NCI-H1417 (cell line): ENCODE measurements at places on chromosomes 16 and 17.

GRCh38 chr17:29046473-29046839 is 3.5 kb downstream of the PIPOX start:
- DNase-seq: no peak

GRCh38 chr17:39224778-39225307 is 902 bp downstream of the STAC2 start:
- DNase-seq: peak; percentile 63

- DNase-seq: no peak
Measured at GRCh38 chr16:31429314-31429713, 1.2 kb upstream of the COX6A2 start.

DNA sequence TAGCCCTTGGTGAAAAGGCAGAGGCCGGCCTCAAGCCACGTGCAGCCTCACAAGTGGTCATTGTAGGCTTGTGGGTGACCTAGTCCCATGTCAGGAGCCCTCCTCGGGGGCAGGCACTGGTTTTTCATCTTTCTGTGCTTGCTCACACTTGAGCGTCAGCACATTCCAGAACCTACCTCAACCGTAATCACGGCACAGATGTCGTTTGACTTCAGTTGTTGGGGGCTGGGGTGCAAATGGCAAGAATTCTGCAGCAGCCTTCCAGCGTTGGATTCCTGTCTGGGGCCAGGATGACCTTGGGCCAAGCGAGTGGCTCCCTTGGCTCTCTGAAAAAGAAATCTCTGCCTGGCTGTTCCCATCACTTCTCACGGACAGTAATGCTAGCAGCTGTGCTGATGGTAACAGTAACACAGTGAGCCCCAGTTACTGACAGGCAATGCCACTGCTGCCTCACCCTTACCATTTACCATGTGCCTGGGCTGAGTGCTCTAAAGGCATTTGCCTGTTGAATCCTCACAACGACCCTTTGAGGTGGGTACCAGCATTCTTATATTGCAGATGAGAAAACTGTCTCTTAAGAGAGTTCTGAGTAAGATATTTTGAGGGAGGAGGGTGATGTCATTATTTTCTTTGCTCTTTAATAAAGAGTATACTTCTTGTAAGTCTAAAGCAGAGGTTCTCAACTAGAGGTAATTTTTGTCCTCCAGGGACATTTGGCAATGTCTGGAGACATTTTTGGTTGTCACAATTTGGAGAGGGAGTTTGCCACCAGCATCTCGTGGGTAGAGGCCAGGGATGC is 46.5 kb downstream of the KSR1 start:
- no peak for DNase-seq

DNA sequence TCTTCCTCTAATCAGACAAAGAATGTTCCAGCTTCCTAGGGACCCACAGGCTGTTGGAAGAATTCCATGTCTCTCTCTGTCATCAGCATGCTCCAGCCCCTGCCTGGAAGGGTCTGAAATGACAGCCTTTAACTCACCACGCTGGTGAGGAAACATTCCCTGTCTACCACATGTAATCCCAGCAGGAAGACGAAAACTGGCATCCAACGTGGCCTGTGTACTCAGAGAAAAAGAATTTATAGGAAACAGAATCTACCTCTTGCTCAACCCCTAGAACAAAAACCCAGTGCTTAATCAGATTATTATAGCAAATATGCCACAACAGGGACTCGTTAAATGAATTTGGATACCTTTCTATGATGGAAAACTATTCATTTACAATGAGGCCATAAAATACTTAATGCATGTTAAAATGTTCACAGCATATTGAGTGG is 147.3 kb upstream of the FOXF1 start:
- DNase-seq: no peak

DNA sequence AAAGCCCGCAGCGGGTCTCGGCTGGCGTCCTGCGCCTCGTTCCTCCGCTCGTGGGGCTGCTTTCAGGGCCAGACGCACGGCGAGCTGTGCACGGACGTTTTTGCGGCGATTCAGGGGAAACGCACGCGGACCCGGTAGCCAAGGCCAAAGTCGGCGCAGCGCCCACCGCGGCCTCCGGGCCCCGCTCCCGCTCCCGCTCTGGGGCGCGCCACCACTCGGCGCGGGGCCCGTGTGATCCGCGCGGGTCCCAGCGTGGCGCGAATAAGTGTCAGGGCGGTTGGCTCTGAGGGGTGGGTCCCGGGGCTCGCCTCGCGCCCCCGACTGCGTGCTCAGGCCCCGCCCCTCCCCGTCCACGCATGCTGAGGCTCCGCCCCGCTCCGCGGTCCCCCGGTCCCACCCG is 694 bp upstream of the TBCD start:
- no peak for DNase-seq

- DNase-seq: no peak
Measured at GRCh38 chr17:39979016-39979670, 1.5 kb upstream of the PSMD3 start.

- peak; percentile 91 for DNase-seq
Measured at GRCh38 chr17:75589012-75589918, 1.7 kb downstream of the MYO15B start.

DNA sequence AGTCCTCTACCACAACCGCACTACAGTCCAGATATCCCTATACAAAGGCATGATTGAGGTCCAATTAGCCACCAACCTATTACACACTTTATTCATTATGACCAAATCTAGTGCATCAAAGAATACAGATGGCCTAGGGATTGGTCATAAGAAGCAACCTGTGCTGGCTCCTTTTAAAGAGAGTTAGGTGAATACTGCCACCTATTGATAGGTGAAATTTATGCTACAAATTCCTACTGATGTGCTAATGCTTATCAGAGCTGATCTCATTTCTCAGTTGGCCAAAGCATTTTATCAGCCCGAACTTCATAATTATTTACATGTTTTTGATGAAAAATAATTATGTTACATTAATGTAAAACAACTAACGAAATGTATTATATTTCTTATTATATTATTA is 166.3 kb downstream of the ANKFN1 start:
- DNase-seq: peak; percentile 1

GRCh38 chr16:31874366-31875111 is 932 bp downstream of the ZNF267 start:
- peak; percentile 37 for DNase-seq

DNA sequence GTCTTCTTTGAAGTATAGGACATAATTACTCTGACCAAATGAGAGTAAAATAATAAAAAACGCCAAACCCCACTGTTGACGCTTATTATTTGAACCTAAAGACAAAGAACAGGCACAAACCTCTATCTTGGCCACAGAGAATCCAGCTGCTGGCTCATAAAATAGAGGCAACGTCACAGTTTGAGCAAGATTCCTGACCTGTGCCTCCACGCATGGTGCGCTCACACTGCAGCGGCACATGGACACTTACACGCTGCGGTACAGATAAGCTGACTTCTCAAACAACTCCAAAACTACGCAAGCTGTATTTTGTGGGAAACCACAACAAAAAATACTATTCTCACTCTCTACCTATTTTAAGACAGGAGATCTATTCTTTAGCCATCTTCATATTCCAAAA is 38.8 kb upstream of the TRAP1 start:
- no peak for DNase-seq

GRCh38 chr16:59238246-59238645 is 504.1 kb upstream of the GOT2 start:
- no peak for DNase-seq

- no peak for DNase-seq
Measured at GRCh38 chr17:8420041-8420934, 15.4 kb upstream of the NDEL1 start.

GRCh38 chr16:84062734-84063640 is 20.4 kb upstream of the SLC38A8 start:
- DNase-seq: peak; percentile 39

DNA sequence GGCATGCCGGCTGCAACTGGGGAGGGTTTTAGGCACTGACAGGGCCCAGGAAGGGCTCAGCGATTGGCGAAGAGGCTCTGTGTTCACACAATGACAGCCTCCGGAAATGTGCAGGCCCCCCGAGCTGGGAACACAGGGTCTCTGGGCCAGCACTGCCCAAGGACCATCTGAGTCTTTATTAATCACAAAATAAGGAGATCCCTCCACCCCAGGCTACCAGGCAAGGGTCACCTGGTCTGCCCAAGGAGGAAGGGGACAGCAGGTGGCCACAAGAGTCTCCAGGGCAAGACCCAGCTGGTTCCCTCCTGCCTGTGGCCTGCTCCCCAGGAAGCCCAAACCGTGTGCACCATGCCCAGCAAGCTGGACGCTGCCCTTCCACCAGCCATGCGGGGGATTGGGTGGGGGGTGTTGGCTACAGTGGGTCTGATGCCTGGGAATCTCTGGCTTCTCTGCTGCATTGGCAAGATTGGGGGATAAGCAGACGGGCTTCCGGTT is 52.1 kb upstream of the TNRC6C start:
- no peak for DNase-seq

DNA sequence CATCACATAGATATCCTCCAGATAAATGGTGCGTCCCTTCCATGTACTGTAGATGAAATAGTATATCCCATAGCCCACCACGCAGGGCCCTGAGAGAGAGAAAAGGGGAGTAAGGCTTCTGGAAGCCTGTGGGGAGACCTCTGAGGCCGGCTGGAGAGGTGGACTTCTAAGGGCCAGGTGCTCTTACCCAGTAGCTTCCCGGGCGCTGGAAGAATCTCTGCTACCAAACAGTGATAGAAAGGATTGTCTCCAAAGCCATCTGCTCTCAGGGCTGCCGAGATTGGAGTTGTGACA is 718 bp downstream of the SAT2 start:
- DNase-seq: no peak

DNA sequence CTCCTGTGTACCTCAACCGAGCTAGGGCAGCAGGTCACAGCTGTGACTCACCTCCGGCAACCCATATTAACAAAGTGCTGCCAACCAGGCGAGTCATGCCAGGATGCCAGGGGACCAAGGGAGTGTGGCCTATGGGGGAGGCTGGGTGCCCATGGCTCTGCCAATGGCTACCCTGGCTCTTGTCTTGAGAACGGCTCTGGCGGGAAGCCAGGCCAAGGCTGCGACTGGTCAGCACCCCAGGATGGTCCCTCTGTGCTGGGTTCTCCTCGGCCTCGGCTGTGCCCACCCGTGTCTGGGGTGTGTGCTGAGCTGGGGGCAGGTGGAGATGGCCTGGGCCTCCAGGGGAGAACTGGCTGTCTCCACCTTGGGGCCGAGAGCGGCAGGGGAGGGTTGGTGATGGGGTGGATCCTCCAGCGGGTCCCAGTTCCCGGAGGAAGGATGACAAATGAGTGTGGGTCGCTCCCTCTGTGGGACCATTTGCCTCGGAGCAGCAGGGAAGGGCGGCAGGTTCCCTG is 75.8 kb downstream of the MRC2 start:
- peak; percentile 77 for DNase-seq

- no peak for DNase-seq
Measured at GRCh38 chr16:27977966-27978365, 85.5 kb downstream of the GSG1L start.

- no peak for DNase-seq
Measured at GRCh38 chr16:72829846-72830775, 217.8 kb downstream of the ZFHX3 start.

GRCh38 chr16:52869243-52869642 is 183.5 kb downstream of the CHD9NB start:
- no peak for DNase-seq

GRCh38 chr16:79564671-79565107 is 35.8 kb downstream of the MAF start:
- no peak for DNase-seq

GRCh38 chr17:14015271-14015670 is 54.0 kb upstream of the COX10 start:
- no peak for DNase-seq

GRCh38 chr16:68422396-68422960 is 25.8 kb downstream of the SMPD3 start:
- DNase-seq: peak; percentile 2

- DNase-seq: no peak
Measured at GRCh38 chr17:13953841-13954240, 115.5 kb upstream of the COX10 start.

GRCh38 chr17:77146246-77146632 is 5.5 kb downstream of the SEC14L1 start:
- no peak for DNase-seq

- no peak for DNase-seq
Measured at GRCh38 chr16:75065149-75065505, 51.5 kb downstream of the LDHD start.

GRCh38 chr16:1561266-1561665 is 27.8 kb downstream of the TMEM204 start:
- DNase-seq: no peak

GRCh38 chr17:8053600-8053999 is 14.7 kb downstream of the ALOX15B start:
- no peak for DNase-seq

DNA sequence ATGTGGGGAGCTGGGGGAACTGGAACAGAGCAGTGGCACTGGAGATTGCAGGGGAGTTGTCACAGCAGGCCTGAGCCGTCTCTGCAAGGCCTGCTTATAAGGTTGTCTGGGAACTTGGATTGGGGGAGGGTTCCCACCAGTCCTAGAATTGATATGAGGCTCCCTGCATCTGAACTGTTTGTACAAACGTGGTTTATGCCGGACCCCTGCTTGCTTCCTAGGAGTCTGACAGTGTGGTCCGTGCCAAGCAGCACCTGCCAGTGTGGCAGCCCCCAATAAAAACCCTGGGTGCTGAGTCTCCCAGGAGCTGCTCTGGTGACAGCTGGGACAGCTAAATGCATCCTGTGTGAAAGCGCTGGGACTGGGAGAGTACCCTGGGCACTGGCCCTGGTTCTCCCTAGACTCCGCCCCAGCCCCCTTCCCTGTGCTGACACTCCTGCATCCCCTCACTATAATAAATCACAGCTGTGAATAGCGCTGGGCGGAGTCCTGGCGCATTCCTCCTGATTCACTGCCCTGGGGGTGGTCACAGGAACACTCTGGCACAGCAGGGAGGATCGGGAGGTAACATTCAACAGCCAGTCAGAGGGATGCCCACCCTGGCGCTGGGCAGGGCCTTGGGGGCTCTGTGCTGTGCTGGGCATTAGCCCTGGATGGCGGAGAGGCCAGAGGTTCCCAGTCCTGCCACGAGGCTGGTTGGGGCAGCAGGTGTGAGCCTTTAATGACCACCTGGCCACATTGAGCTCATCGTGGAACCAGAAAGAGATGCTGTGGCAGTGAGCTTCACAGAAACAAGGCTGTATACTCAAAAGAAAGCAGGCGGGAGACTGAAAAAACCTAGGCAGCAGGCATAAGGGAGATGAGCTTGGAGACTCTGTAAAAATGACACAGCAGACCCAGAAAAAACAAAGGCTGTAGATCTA is 45.6 kb downstream of the RMI2 start:
- peak; percentile 13 for DNase-seq

DNA sequence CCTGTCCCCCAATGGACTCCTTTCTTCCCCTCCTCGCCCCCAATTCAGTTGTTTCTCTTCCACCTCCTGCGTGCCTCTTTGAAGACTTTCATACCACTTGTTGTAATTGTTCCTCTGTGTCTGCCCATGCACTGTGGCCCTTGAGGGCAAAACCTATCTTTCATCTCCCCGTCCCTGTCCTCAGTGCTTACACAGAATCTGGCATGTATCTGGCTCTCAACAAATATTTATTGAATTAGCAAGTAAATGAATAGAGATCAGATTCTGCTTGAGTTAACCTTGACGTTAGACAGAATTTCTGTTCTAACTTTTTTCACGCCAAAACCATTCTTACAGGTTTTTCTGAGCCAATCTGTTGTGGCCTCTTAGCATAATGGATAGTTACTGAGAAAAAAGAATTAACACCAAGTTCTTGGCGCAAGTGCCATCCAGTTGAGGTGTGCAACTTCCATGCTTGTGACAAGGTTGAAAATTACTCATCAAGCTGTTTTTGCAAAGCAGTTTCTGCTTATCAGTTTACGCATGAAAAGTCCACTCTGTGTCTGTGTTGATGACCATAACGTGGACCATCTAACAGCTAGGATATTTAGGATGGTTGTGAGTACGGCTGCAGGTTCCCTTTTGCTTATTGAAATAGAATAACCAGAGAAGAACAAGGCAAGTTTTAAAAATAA is 215.1 kb downstream of the PRKCA start:
- DNase-seq: no peak

GRCh38 chr17:34399725-34400124 is 36.7 kb upstream of the CCL1 start:
- DNase-seq: no peak
